SK-MEL-5 (cell line): ENCODE measurements at places on chromosomes 4 and X.

GRCh38 chrX:97616883-97617530, 733.3 kb downstream of the RPA4 start:
- DNase-seq: no peak

- no peak for DNase-seq
Observed at GRCh38 chr4:121574618-121575017, 122.2 kb downstream of the ANXA5 start.

DNA sequence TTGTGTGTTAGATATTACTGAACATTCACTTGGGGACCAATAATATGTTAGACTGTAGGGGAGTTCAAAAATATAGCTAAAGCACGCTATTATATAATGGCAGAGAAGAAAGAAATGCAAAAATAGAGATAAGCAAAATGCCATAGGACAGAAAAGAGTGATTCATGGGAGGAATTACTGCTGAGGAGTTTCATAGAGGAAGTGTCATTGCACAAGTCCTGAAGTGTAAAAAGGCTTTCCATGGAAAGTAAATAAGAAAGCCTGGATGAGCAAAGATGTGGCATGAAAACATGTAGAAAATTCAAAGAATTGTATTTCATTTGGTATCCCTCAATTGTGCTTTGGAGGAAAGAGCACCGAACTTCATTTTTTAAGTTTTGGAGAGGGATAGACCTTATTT, 14.5 kb downstream of the HMGB2 start:
- no peak for DNase-seq

- DNase-seq: no peak
Observed at GRCh38 chrX:134798472-134798871, 140.2 kb upstream of the PLAC1 start.
